ENCODE measurements at places on chromosomes 5 and 9.

GRCh38 chr9:77128125-77128789 lies 49.1 kb upstream of the VPS13A start:
- no peak for DNase-seq

DNA sequence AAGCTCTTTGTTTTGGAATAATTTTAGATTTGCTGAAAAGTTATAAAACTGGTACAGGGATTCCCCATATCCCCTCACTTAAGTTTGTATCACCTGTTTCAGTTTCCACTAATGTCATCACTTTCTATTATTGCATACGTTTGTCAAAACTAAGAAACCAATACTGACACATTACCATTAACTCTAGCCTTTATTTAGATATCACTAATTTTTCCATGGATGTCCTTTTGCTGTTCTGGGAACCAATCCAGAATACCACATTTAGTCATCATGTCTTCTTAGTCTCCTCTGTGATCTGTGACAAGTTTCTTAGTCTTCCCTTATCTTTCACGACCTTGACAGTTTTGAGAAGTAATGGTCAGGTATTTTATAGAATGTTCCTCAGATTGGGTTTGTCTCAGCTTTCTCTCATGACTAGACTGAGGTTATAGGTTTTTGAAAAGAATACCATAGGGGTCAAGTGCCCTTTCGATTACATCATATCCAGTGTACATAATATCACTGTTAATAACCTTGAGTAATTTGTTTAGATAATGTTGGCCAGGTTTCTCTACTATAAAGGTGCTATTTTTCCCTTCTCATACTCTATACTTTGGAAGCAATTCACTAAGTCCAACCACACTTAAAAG lies 51.9 kb upstream of the NMUR2 start:
- no peak for DNase-seq

- DNase-seq, result no peak
Observed at GRCh38 chr5:79069488-79070349, at the start of the genes BHMT2 and DMGDH. TSS of gene BHMT2 (plus strand) at chr5:79069767. CDS start at chr5:79069783, 16 bp downstream. TSS of gene DMGDH (minus strand) at chr5:79069674. CDS start at chr5:79069620, 54 bp downstream.

GRCh38 chr9:133897675-133898074 lies 94.4 kb downstream of the VAV2 start:
- DNase-seq, result no peak

DNA sequence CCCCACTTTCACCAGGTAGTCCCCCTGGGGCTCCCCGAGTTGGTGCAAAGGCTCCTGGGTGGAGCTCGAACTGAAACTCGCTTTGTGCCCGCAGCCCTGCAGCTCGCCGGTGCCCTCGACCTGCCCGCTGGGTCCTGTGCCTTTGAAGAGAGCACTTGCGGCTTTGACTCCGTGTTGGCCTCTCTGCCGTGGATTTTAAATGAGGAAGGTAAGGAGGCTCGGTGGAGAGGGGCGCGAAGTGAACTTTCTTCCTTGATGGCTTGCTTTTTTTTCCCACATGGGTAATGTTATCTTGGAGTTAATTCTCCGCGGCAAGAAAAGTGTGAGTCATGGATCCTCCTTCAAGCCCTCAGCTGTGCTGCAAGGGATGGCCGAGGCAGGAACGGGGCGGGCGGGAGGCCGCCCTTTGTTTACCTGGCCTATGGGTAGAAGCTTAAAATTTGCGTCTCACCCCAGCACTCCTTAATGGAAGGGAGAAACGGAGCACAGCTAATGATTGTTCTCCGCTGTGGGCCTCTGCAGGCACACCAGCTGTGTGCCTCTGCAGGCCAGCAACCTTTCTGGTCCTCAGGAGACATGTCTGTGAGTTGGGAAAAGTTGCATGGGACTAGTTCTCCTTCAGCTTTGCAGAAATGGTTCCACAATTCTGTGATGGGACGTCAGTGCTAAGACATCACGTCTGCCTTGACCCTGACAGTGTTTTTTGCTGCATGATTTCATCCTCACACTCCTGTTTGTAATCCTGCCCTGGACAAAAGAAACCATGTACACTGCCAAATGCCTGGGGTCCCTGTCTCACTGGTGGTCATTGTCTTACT lies 1.1 kb downstream of the MAMDC2 start:
- no peak for DNase-seq

GRCh38 chr9:130461218-130461630 lies 16.5 kb downstream of the ASS1 start:
- DNase-seq, result peak; percentile 13

- no peak for DNase-seq
Observed at GRCh38 chr9:24257726-24258125, 288.0 kb downstream of the IZUMO3 start.

GRCh38 chr9:2060424-2060823 lies 45.3 kb downstream of the SMARCA2 start:
- DNase-seq, result no peak

DNA sequence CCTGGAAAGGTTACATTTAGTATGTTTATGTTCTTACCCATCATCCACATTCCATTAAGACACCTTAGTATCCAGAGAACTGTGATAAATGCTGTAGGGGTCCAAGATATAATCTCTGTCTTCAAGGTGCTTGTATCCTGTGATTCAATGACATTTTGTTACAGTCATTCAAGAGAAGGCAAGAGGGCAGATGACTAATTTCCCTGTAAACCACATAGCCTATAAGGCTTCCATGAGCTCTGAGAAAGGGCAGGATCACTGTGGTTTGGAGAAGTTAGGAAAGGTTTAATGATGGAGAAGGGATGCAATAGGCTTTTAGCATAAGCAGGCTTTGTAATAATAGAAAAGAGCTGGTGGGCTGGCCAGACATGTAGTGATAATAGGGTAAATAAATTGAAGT lies 40.0 kb downstream of the PAPPA start:
- DNase-seq, result no peak

DNA sequence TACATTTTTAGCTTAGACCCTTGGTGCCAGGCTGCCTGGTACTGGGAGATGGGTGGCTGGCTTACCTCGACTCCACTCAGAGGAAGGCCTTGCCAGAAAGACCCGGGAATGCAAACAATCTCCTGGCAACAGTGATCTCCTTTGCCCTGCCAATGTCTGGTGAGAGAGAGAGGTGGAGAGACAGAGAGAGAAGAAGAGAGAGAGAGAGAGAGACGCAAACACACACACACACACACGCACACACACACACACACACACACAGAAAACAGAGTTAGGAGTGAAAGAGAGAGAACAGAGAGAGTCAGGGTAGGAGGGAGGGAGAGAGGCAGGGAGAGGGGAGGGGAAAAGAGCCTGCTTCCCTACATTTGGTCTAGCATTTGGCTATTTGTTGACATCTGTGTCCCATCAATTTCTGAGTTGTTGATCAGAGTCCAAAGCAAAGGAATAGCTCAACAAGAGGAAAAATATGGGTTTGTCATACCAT lies 181.6 kb upstream of the MAP1B start:
- no peak for DNase-seq

- no peak for DNase-seq
Observed at GRCh38 chr5:154542000-154542399, 64.0 kb upstream of the HAND1 start.

DNA sequence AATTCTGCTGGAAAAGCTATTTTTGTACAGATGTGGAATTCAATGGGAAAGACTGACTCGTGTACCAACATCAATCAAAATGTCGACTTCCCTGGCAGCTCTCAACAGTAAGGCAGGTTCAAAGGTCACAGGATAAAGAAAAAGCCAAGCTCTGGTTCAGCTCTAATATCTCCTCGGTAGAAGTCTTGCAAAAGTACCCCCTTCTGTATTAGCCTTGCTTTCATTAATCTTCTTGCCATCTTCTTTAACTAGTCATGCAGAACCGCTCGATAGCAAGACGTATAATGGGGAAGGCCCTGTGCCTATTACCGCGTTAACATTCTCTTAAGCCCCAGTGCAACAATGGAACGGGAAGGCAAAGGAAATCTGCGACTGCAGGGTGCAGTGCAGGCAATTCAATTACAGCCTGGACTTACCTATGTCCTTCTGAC lies 201.2 kb downstream of the GAPVD1 start:
- DNase-seq, result no peak

- DNase-seq, result no peak
Observed at GRCh38 chr5:66871651-66872050, 275.5 kb downstream of the MAST4 start.

DNA sequence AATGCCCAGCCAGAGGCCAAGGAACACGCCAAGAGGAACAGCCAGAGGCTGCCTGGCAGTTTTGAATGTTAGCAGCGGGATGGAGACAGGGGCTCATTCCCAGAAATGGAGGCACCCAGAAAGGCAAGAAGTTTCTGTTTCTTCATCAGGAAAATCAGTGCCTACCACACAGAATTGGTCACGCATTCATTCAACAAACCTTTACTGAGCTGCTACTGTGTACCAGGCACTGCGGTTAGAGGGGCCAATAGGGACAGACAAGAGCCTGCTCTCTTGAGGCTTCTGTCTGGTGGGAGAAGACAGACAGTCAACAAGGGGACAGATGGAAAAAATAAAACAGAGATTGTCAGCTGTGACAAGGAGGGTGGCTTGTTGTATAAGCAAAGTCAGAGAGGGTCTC lies 27.2 kb upstream of the CPLX2 start:
- DNase-seq, result no peak

DNA sequence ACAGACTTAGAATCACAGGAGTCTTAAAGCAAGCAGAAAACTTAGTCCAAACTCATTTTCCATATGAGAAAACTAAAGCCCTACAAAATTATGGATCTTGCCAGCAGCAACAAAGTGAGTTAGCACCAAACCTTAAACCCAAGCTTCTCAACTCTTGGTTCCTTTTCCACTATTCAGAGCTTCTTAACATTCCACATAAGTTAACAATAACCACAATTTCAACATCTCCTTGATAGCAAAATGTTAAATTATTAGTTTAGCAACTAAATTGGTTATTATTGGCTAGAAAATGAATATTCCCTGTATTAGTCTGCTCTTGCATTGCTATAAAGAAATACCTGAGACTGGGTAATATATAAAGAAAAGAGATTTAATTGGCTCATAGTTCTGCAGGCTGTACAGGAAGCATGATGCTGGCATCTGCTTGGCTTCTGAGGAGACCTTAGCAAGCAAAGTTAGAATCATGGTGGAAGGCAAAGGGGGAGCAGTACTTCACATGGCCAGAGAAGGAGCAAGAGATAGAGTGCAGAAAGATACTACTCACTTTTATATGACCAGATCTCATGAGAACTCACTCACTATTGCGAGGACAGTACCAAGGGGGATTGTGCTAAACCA lies 26.2 kb upstream of the ARSB start:
- DNase-seq, result no peak

GRCh38 chr5:114857941-114858551 lies 311.7 kb downstream of the TRIM36 start:
- DNase-seq, result no peak

GRCh38 chr9:34500623-34501267 lies 22.0 kb downstream of the ENHO start:
- no peak for DNase-seq

GRCh38 chr9:16337322-16338029 lies 533.0 kb downstream of the BNC2 start:
- DNase-seq, result no peak

- no peak for DNase-seq
Observed at GRCh38 chr5:10162468-10162867, 87.2 kb downstream of the ATPSCKMT start.

DNA sequence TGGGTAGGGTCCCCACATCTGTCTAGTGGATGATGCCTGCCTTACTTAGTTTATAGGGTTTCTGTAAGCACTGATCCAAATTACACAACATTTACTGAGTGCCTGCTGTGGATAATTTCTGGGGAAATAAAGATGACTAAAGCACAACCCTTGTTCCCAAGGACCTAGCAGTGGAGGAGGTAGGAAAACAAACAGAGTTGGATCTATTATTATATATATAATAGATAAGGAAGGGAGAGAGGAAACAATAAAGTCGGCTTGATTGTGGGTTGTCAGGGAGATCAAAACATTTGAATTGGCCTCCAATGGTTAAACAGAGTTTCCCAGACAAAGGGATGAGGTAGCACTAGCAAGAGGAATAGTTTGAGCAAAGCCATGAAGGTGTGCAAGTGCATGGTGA lies 14.0 kb downstream of the IL33 start:
- no peak for DNase-seq

DNA sequence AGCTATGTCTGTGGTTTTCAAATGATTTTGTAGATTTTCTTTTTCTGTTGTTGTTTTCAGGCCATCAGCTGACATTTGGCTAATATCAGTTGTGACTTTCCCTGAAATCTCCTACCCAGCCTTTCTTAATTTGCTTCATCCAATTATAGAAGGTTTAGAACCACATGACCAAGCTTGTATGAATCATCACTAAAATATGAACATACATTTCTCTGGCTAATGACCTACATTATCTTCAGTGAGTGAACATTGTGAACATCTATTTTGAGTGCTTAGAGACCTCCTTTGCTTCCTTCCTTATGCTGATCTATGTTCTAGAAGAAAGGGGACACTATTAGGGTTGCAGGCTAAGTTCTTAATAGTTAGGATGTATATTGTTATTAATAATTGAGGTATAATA lies 532.5 kb downstream of the RAB3C start:
- DNase-seq, result no peak

- DNase-seq, result no peak
Observed at GRCh38 chr9:100134731-100135130, 35.7 kb downstream of the INVS start.

DNA sequence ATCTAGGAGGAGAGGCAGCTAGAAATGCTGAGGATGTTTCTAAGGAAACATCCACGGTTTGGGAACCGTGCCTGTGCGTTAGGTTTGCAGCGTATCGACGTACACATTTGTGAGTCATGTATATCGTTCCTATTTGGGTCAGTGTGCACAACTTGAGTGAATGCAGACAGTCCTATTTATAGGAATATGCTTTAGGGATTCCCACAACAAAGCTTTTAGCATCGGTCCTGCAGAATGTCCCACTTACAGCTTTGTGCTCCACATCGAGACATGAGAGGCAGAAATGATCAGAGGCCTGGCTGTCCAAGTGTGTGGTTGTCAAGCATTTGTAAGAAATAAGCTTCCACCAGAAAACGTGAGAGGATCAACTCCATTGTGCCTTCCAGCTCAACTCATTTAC lies 1282.7 kb upstream of the WWC1 start:
- no peak for DNase-seq

- DNase-seq, result peak; percentile 20
Observed at GRCh38 chr5:138287246-138287645, 12.8 kb upstream of the GFRA3 start.

GRCh38 chr5:72109625-72110024 lies 2.4 kb downstream of the MAP1B start:
- no peak for DNase-seq

DNA sequence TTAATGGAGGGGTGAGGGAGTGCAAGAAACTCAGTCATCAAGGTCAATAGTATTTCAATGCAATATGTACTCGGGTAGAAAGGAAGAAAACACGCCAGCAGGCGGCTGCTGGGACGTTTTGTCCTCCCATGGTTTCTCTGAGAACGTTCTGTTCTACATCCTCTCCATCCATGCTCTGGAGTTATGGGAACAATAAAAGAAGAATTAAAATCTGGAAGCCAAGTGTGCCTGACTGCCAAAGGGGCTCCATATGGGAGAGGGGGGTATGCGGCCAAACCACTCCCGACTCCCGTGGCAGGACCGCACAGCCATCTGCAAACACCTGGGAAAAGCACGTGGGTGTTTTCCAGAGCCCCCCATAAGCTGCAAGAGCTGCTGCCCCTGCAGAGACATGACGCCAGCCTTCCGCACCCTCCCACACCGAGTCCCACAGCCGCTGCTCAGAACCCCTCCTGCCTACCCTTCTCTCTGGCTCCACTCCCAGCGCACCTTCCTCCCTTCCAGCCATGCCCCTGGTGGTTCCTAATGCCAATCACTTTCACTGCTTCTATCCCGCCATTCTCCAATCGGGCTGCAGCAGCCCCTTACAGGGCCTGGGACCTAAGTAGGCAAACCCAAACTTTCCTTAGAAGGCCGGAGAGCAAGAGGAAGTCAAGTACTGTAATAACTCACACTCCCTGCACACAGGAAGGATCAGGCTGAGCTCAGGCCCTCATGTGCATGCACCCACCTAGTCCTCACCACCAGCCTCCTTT lies 241.6 kb downstream of the SYK start:
- DNase-seq, result no peak

- no peak for DNase-seq
Observed at GRCh38 chr9:16659096-16659495, 211.4 kb downstream of the BNC2 start.

Measured in AML-193 (cell line).